ENCODE measurements at places on chromosomes 3 and 15.

DNA sequence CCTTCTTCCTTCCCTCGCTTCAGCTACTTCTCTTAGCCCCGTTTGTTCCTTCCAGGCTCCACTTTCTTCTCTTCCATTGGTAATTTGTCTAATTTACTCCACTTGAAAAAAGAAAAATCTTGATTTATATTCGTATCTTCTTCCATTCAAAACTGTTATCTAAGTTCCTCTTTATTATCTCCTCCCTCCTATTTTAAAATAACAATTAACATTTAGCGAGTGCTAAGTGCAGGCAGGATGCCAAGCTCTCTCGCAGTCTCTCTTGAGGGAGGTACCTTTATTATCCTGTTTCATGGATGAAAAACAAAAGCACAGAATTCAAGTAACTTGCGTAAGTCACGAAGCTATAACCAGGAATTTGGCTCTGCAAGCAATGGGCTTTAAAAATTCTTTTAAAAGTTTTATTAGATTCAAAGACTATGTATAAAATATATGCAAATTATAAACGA, 418.9 kb upstream of the NAALADL2 start:
- DNase-seq: peak; percentile 64

GRCh38 chr3:58683001-58683458, 16.5 kb upstream of the FAM3D start:
- peak; percentile 14 for DNase-seq

DNA sequence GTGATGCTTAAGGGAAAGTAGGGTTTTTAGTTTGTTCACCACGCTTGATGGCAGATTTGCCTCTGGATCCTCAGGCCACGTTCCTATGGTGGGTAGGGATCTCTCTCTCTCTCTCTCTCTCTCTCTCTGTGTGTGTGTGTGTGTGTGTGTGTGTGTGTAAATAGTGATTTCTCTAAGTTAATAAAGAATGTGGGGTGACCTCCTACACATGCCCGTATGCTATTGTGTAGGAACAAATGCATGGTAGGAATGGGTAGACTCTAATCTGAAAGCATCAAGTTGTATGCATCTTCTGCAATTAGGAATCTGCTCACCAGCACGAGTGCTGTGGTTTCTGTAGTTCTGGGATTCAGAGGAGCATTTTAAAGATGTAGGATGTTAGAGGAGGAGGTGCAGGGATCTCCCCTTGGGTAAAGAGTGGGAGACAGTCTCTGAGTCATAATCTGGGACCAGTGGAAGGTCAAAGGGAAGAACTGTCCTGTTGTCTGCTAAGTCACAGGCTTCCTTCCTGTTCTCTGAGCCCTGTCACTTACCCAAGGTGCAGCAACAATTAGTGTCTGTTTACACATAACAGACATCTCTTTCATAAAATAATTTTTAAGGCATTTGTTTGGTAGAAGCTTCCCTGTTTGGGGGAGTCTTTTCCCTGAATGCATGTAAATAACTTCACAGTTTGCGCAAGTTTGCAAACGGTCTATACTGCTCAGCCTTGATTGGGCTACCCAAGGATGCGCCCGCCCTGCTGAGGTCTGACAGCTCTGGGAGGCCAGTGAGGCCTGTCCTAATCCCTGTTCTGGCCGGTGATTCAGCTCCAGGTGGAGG, 139.8 kb downstream of the IGF1R start:
- DNase-seq: no peak

DNA sequence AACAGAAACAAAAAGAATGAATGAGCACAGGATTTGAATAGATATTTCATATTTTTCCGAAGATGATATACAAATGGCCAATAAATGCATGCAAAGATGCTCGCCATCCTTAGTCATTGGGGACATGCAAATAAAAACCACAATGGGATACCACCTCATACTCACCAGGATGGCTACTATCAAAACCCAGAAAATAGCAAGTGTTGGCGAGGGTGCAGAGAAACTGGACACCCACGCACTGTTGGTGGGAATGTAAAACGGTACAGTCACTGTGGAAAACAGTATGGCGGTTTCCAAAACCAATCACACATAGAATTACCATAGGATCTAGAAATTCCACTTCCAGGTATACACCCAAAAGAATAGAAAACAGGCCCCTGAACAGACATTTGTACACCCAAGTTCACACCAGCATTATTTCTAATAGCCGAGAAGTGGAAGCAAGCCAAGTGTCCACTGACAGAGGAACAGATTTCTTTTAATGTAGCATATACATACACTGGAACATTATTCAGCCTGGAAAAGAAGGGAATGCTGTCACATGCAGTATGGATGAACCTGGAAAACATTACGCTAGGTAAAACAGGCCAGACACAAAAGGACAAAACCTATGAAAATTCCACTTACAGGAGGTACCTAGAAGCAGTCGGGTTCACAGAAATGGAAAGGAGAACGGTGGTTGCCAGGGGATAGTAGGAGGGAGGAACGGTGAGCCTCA, 3.6 kb downstream of the RNF168 start:
- no peak for DNase-seq

- DNase-seq: no peak
Observed at GRCh38 chr3:21142949-21143348, 608.1 kb downstream of the ZNF385D start.

DNA sequence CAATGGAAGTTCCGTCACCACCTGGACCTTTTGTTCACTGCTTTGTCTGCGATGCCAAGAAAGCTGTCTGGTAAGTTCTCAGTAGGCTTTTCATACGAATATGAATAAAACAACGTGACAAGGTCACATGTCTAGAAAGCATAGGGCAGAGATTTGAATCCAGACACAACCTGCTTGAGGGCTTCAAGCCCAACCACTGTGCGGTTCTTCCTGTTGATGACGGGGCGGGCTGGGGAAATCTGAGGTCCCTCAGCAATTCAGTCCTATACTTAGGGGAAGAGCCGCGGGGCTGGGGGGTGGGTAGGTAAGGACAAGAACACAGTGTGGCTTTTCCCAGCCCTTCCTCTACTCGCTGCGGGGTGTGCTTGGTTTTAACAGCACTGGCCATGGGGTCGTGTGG, 32.4 kb upstream of the SMAD3 start:
- DNase-seq: no peak
